ENCODE measurements at places on chromosomes 1 and 21.

GRCh38 chr1:61332196-61332753 lies 249.9 kb downstream of the NFIA start:
- no peak for DNase-seq

- DNase-seq, result no peak
These were observed 5.1 kb downstream of the HSPB7 start for GRCh38 chr1:16012590-16013219.

- DNase-seq, result no peak
These were observed 170.2 kb downstream of the SYT2 start for GRCh38 chr1:202540014-202540413.

DNA sequence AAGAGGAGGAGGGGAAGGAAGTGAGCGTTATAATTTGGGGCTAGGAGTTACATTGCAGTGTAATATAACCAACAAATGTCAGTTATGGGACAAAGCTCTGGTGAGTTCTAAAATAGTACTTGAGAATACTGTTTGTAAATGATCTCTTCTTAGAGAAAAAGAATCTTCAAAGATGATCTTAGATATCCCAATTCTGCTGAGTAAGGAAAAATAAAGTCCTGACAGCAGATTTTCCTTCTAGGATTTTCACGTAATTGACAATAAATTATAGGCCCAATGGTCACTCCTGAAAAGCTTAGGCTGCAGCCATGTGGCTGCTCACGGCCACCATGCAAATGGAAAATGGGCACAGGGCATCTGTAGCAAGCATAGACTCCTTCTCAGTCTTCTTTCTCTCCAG lies 241.6 kb downstream of the SIPA1L2 start:
- no peak for DNase-seq

DNA sequence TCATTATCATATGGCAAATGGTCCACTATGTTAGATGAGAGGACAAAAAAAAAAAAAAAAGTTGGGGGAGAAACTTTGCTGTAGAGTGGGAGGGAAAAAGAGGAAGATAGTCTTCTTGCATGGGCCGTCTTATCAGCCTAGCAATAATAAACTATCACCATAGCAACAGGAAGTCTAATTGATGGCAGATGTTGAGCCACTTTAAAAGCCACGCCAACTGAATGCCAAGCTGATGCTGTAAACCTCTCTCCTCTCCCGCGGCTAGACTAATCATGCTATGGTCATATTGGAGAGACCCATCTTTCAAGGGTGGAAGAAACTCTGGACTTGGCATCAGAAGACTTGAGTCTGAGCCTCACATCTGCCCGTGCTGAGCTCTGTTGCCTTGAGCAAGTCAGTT lies 122.2 kb upstream of the HOOK1 start:
- DNase-seq, result no peak

GRCh38 chr1:203175827-203176241 lies 208 bp upstream of the MYBPH start:
- no peak for DNase-seq

- no peak for DNase-seq
These were observed 289.1 kb upstream of the PLD5 start for GRCh38 chr1:242813490-242814091.

DNA sequence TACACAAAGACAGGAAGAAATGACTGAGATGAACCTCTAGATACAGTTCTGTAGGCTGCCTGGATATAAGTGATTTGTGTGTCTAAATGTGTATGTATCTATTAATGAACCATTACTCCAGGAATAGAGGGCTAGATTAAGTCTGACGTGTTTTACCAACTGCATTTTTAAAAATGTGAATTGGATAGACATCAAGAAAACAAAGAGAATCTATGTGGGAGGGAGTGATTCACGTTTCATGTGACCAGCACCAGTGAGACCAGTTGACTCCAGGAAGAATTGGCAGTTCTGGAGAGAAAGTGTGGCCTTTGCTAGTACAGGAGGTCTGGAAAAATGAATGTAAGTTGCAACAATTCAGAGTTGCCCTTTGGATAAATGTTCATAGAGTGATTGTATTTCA lies 53.4 kb upstream of the RGS21 start:
- DNase-seq, result no peak

DNA sequence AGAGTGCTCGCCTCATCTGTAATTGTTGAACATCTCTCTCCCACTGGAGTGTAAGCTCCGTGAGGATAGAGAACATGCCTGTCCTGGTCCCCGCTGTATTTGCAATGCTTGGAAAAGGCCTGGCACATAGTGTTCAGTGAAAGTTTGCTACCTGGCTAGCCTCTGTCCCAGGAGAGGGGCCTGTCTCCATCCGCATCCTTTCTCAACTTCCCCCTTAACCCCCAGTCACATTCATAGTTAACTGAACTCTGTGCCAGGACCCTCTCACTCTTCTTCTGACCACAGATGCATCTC lies 15.2 kb downstream of the SPOCD1 start:
- no peak for DNase-seq

DNA sequence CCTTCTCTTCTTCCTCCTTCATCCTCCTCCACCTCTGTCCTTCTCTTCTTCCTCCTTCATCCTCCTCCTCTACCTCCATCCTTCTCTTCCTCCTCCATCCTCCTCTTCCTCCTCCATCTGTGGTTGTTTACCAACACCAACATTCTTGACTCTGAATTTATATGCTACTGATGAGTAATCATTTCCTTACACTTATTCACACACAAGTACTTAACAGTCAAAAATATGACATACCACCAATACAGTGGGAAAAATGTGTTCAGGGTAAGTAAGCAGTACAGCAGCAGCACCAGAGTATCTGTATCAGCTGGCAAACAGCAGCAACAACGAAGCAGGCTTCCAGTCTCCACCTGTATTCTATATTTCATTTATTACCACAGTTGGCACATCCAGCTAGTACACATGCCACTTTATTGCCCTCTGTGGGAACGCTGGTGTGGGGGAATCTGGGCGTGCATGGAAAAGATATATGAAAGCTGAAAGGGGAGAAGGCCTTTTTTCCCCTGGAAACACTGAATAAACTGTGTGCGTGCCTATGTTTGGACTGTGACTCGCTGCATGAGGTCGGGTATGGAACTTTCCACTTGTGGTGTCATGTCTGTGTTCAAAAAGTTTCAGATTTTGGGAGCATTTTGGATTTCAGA lies 16.0 kb downstream of the ADSS2 start:
- DNase-seq, result no peak

GRCh38 chr1:228469413-228470162 lies 17.6 kb upstream of the RNF187 start:
- DNase-seq, result no peak

GRCh38 chr21:45396620-45396995 lies 8.4 kb upstream of the COL18A1 start:
- DNase-seq, result no peak

GRCh38 chr1:177703888-177704446 lies 265.9 kb downstream of the SEC16B start:
- no peak for DNase-seq

DNA sequence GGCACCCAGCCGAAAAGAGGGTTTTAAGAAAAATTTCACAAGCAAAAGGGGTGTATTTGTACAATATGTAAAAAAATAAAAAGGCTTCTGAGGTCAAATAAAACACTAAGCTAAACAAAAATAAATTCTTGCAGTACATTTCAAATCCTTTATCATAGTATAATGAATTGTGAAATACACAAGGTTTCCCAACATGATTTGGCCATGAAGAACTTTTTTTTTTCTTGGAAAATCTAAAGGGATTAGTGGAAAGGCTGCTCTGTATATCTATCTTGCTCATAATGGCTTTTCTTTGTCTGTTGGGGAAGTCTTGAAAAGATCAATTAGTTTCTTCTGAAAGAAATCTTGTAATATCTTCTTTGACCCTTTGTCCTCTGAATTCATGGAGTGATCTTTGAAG lies 593.4 kb downstream of the PLPP3 start:
- DNase-seq, result no peak

- DNase-seq, result no peak
These were observed 87.4 kb downstream of the FASLG start for GRCh38 chr1:172746091-172746949.

Data from SHP77 treated with DMSO at 0.1 percent for 48 hours (cell line).